Activated T-helper 17 cell treated with anti-CD3 and anti-CD28 coated beads, Interleukin-2, amount 50 U/mL, for 72 hours (primary cell): ENCODE measurements at places on chromosomes 12 and 14. TPM values are rescaled to one million over a fixed set of nuclear protein-coding genes. Genes with fewer than 3 reads are reported as not detected.

MYF6 gene
- total RNA-seq, result not detected

- ATAC-seq, result no peak
Observed at GRCh38 chr14:105980224-105980623, 453.8 kb downstream of the TMEM121 start.

MNAT1 gene
- 13.4 TPM for total RNA-seq

DNA sequence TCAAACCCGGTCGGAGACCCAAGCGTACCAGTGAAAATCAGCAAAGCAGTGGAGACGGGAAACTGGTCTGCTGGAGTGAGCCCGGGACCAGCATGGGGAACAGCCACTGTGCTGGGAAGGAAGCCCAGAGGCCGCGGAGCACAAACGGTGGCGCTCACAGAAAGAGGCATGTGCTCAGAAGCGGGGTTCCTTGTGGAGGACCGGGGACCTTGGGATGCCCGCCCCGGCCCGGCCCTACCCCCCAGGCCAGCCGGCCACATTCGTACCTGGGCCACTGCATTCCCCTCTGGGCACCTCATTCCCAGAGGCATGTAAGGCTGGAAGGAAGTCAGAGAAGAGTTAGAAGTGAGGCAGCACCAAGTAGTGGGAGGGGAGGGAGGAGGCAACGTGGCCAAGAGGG is 79.3 kb downstream of the RFLNA start:
- no peak for ATAC-seq

RAPGEF3 gene
- 8.4 TPM for total RNA-seq

- no peak for ATAC-seq
Observed at GRCh38 chr12:39824505-39825212, 205.1 kb upstream of the ABCD2 start.

DHH gene
- 0.26 TPM for total RNA-seq

DNA sequence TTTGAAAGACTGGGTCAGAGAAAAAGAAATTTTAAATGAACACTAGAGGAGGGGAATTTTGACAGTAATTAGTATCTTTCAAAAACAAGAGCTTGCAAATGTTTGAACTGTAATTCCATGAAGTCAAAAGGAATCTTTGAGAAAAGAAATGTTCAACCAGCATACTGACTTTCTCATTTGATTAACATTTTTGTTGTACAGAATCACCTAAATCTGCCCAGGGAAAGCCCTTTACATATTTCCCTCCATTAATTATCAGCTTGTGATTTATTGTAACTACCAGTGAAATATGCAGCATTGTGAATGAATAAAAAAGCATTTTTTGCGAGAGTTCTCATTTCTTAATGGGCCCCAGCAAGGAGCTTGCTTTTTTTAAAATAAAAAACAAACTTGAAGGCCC is 61.2 kb upstream of the CCDC91 start:
- no peak for ATAC-seq

SLC17A8 gene
- not detected for total RNA-seq

DNA sequence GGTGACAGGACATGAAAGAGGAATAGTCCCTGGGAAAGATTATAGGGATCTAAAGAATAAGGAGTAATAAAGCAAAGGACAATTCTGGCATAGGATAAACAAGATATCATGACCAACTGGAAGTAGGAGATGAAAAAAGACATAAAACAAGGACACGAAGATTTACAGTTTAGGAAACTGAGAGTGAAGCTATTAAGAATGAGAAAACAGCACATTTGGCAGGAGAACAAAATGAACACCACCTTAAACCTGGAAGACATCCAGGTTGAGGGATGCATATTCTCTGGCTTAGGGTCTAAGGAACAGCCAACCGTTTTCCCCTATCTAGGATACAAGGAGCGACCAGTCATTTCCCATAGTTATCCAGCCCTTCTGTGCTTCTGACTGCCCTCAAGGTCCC is 1.9 kb downstream of the TRIP11 start:
- no peak for ATAC-seq

USP30 gene
- total RNA-seq, result 11.6 TPM

CIT gene
- 64.2 TPM for total RNA-seq

GRCh38 chr14:91330856-91331255 is 86.4 kb upstream of the GPR68 start:
- peak; percentile 52 for ATAC-seq

- no peak for ATAC-seq
Observed at GRCh38 chr14:100589760-100590469, 2.7 kb upstream of the BEGAIN start.

DNA sequence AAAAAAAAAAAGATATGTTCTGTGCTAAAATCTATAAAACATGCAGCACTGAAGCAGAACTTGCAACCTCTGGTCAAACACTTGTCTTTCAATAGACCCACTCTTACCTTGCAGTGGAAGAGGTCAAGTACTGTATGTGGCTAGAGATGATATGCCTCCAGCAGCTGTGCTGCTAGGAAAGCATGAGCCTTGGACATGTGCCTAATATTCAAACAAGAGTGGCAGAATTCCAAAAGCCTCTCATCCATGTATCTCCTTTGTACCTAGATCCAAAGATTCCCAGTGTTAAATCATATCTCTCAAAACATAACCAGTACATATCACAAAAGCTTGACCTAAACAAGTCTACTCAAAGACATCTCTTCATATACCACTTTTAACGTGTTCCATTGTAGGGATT is 105.0 kb upstream of the CPNE8 start:
- ATAC-seq, result no peak

DNA sequence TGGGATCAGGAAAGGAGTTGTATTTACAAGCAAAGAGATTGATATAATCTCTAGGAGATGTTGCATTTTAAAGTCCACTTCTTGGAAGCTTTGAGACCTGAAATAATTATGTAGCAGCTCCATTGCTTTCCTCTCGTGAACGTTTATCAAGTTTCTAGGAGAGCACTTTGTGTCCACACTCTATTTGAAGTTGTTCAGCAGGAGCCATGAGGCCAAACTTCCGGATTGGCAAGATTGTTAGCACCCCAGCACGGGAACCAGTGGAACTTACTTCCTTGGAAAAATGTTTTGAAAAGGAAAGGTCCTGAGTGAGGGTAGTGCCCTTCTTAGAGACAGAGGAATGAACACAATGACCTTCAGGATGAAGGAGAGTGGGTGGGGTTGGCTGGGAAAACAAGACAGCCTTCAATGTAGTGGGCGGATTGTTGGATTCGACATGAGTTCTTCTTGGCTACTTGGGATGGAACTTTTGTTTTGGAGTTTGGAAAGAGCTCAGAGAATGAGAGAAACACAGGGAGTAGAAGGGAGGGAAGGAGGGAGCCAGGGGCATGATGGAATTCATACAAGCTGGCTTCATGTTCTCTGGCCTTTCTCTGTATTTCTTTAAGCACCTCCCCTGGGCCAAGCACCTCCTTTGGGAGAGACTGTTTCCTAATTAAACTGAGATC is 23.8 kb upstream of the CISTR start:
- ATAC-seq, result no peak

SRRM4 gene
- not detected for total RNA-seq

TMTC1 gene
- not detected for total RNA-seq

GRCh38 chr14:67060546-67060945 is 128.7 kb upstream of the GARIN2 start:
- ATAC-seq, result no peak

SLC35E3 gene
- total RNA-seq, result 12.3 TPM

GRCh38 chr14:34222867-34223266 is 239.2 kb downstream of the SPTSSA start:
- no peak for ATAC-seq

DNA sequence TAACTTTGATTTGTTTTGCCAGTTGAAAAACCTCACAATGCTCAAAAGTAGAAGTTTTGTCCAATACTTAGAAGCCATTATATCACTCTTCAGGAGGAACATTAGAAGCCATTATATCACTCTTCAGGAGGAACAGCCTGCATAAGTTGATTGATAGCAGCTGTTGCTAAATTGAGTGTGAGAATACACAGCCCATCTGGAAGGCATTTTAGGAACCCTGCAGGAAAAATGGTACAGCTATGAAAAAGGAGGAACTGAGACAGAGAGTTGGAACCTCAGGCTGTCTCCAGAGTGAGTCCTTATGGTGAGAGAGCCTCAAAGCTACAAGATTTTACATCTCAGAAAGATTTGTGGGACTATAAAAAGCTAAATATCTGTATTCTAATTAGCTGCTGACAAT is 207.0 kb downstream of the MYRFL start:
- no peak for ATAC-seq

RTL1 gene
- not detected for total RNA-seq

DNA sequence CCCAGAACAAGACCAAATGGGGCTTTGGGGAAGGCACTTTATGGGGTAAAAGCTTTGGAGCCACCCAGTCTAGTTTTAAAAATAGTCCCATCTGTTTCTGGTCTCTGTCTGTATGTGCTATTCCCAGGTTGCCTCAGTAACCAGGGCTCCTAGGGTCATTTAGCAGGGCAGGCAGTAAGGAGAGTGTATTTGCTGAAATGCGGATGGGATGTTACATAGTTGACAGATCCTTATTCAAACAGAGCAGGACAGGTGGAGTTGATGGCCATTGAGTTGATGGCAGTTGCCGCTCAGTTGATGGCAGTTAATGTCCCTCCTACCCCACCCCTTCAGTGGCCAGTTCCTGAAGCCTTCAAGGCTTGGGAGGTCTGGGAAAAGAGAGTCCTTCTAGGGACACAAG is 4.6 kb downstream of the ZC3H10 start:
- no peak for ATAC-seq
